ENCODE measurements at places on chromosomes 1 and 21.

DNA sequence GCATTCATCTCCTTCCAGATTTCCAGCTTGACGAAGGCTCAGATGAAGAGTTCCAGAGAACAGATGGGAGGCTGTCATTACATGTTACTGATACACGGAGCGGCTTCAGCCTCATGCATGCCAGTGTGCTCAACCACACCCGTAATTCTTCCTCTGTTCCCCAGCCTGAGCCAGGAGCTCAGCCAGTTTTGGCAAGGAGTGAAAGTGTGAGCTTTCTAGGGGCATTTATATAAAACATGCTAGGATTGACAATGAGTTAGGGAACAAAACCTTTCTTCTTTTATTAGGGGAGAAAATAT, 290.4 kb upstream of the PLXNA2 start:
- no peak for DNase-seq

DNA sequence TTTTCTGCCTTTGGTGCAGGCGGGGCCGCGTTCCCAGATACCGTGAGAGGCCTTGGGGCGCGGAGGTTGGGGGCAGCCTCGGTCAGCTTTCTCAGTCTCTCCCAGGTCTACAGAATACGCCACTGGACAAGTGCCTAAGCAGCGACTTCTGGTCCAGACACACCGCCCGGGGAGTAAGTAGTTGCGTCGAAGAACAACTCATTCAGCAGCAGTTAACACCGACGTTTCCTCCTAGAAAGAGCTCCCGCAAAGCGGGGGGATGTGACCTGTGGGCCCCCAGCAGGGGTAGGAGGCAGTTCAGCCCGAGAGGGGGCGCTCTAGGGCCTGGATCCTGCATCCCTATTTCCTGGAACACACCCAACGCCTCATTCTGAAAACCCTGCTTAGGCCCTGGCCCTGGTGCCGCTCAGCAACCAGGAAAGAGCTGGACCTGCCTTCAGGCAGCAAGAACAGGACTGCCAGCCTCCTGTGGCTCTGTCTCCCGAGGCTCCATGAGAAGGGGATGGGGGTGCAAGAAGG, 6.5 kb upstream of the BARHL2 start:
- no peak for DNase-seq

- no peak for DNase-seq
Measured at GRCh38 chr1:53559391-53559815, 100.2 kb downstream of the DMRTB1 start.

DNA sequence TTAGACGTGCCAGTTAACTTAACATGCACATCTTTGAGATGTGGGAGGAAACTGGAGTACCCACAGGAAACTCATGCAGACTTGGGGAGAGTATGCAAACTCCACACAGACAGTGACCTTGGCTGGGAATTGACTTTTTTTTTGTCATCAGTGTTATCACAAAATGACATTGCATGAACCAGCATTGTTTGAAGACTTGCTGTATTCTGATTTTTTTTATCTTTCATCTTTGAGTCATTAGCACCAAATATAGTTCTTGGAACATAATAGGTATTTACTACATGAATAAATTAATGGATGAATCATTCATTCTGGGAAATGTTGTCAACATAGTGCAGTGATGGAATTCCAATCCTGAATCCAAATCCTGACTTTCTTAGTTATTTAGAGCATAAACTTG, 77.0 kb downstream of the ATF6 start:
- peak; percentile 17 for DNase-seq

DNA sequence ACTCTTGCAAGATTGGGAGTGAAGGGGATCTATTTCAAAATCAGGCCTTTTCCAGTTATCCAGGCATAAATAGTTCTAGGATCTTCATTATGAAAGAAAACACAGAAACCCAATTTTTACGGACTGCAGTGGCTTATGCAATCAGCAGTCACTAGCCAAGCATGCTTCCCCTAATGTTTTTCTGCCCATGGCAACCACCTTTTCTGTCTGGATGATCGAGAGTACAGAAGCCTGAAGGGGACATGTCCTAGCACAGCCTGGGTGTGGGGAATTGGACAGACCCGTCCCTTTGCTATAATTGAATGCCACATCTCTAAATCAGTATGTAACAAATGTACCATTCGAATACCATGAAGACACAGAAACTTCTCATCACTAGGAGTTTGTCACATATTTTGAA, 29.8 kb upstream of the NCAM2 start:
- DNase-seq: no peak

- no peak for DNase-seq
Measured at GRCh38 chr1:35243691-35244090, 24.8 kb upstream of the ZMYM4 start.

- DNase-seq: peak; percentile 17
Measured at GRCh38 chr21:38440746-38441145, 57.5 kb downstream of the ERG start.

DNA sequence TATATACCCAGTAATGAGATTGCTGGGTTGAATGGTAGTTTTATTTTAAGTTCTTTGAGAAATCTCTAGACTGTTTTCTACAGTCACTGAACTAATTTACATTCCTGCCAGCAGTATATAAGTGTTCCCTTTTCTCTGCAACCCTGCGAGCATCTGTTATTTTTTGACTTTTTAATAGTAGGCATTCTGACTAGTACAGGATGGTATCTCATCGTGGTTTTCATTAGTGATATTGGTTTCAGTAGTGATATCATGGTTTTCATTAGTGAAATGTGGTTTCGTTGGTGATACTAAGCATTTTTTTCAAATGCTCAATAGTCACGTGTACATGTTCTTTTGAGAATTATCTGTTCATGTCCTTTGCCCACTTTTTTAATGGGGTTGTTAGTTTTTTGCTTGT, 316.8 kb downstream of the PTBP2 start:
- no peak for DNase-seq

GRCh38 chr1:58577654-58578030, 590 bp upstream of the TACSTD2 start:
- no peak for DNase-seq

GRCh38 chr1:8259498-8260290, 58.2 kb upstream of the SLC45A1 start:
- no peak for DNase-seq

DNA sequence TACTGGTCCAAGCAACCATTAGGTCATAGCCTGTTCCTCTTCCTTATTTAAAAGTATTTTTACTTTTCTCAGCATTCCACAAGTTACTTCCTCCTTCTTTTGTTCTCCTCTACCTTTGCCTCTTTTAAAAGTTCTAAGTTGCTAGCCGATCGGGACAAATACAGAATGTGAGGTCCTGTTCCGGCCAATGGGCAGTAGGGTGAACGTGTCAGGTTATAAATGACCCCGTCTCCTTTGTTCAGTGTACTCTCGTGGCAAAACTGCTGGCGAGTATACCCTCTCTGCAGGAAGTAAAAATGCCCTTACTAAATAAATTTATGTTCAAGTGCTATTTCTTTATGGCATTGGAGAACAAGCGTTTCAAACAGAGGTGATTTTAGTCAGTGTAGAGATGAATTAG, 2.5 kb downstream of the ADCY10 start:
- no peak for DNase-seq

GRCh38 chr1:201475915-201476669, 7.1 kb upstream of the PHLDA3 start:
- no peak for DNase-seq

- no peak for DNase-seq
Measured at GRCh38 chr1:91572044-91572443, 71.4 kb downstream of the CDC7 start.

- no peak for DNase-seq
Measured at GRCh38 chr1:94725566-94725965, 94.6 kb upstream of the SLC44A3 start.

GRCh38 chr1:166080967-166081870, 85.6 kb downstream of the FAM78B start:
- DNase-seq: no peak

DNA sequence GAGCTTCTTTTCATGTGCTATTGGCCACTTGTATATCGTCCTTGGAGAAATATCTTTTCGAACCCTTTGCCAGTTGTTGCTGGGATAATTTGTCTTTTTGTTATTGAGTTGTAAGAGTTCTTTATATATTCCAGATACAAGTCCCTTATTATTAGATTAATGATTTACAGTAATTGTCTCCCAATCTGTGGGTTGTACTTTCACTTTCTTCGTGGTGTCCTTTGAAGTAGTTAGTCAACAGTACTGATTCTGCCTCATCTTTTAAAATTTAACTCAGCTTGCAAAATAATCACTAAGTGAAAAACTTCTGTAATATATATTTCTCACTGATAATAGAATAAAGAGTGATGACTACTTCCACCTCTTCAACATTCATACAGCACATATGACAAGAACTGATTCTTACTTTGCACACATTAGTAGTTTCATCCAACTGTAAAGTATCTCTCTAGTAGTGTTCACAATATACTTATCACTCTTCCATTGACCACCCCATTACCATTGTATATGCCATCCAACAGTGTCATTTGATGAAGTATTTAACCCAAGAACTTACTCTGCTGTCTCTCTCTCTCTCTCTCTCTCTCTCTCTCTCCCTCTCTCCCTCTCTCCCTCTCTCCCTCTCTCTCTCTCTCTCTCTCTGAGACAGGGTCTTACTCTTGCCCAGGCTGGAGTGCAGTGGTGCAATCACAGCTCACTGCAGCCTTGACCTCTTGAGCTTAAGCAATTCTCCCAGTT, 104.2 kb upstream of the DMRTA2 start:
- DNase-seq: no peak

DNA sequence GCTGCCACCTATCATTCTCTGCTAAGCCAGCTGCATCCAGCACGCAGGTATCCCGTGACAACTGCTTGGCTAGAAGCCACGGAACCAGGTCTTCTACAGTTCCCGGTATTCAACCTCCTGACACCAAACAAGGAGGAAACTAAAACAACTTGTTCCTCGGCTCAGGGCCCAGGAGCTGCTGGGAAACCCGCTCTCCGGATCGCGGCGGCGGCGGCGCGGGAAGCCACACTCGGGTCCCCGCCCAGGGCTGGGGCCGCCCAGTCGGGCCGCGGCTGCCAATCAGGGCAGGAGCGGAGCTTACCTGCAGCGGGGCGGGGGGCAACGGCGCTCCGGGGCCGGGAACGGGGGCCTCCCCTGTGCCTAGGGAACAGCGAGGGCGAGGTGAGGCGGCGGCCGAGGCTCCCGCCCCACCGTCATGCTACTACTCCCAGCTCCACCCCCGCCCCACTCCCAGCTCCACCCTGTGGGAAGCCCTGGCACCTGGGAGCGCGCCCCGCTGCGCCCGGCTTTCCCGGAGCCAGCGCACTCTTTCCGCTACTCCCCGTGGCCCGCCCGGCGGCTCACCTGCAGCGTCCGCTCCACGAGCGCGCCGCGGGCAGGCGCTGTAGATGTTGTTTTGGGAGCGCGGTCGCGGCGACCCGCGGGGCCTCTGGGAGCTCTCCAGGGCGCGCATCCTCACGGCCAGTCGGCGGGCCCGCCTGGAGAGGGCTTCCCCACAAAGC, 12.1 kb downstream of the IL24 start:
- DNase-seq: no peak

GRCh38 chr1:14944471-14944985, 209.0 kb upstream of the TMEM51 start:
- DNase-seq: no peak

DNA sequence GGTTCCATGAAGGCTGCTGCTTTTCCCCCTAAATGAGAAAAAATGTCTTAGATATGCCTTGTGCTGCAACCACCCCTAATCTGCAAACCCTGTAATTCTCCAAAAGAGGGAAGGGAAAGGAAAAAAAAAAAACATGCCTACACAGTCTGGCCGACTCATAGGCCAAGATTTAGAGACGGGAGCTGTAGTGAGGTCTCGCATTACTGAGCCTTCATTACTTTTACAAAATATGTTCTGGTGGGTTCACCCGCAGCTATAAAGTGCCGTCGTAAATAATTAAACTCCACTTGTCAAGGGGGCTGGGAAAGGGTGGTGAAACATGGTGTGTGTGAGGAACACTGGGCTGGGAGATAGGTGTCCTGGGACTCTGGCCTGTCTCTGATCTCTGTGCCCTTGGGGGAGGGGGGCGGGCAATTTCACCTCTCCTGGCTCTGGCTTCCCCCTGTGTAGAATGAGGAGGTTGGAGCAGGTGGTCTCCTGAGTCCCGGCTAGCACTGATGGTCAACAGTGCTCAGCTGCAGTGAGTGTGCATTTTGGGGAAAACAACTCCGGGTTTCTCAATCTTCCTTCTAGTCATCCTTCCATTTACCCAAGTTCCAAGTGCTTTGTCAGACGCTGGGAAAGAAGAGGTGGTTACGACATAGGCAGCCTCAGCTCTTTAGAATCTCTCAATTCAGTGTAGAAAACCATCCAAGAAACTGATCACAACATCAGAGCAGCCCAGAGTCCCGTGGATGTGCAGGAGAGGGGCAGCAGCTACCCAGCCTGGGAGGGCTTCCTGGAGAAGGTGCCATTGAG, 82.3 kb downstream of the ACTL8 start:
- no peak for DNase-seq

GRCh38 chr21:21029164-21029563, 31.0 kb downstream of the NCAM2 start:
- DNase-seq: peak; percentile 71

GRCh38 chr1:201191653-201192260, 1.1 kb downstream of the IGFN1 start:
- no peak for DNase-seq

DNA sequence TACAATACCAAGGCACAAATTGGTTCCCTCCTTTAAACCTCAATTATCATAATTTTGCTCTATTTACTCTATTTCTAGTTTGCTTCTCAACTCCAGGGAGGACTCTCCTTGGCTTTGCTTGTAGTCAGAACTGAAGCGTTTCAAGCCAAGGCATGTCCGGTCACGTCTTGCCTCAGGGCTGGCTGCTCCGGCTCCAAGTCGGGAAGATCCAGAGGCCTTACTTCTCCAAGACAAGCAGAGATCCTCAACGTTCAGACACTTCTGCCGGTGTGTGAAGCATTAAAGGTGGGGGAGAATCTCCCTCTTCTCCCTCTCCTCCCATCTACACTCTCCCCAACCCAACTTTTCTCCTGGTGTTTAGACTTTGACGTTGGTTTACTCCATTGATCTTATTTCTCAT, 7.2 kb upstream of the HHAT start:
- no peak for DNase-seq

DNA sequence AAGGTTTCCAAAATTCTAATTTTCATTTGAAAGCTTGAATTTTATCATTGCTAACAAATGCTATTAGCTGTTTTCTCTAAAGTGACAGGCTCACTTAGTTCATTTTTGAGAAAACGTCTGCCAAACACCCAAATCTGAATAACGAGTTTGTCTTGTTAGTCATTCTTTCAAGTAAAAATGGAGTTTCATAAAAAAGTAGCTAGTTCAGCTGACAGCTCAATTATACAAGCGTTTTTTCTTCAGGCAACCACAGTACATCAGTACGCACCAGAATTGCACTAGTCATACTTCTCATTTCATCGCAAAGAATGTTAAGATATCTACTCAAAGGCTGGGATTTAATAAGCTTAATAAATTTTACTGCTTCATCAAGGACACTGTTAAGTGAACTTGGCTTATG, 72.3 kb upstream of the SLFNL1 start:
- no peak for DNase-seq

GRCh38 chr1:44059664-44060355, 28.5 kb upstream of the SLC6A9 start:
- no peak for DNase-seq

- no peak for DNase-seq
Measured at GRCh38 chr1:57307392-57308170, 116.3 kb downstream of the DAB1 start.

All from GDM1 (cell line).